ENCODE measurements at places on chromosomes 3 and 15.

GRCh38 chr3:177589911-177590381 lies 392.7 kb upstream of the TBL1XR1 start:
- no peak for DNase-seq

GRCh38 chr15:38726187-38726586 lies 161.6 kb upstream of the RASGRP1 start:
- DNase-seq: no peak

GRCh38 chr15:60376677-60377095 lies 21.1 kb downstream of the ANXA2 start:
- DNase-seq: no peak

GRCh38 chr3:190865419-190865818 lies 2.9 kb upstream of the GMNC start:
- DNase-seq: no peak

- DNase-seq: no peak
Measured at GRCh38 chr3:99999536-99999935, 114.8 kb downstream of the FILIP1L start.

GRCh38 chr3:133745981-133746711 lies at the start of gene TF:
Gene TF, plus strand, starts transcription at chr3:133746393. Its CDS starts 48 bp downstream, at chr3:133746441.
- no peak for DNase-seq

DNA sequence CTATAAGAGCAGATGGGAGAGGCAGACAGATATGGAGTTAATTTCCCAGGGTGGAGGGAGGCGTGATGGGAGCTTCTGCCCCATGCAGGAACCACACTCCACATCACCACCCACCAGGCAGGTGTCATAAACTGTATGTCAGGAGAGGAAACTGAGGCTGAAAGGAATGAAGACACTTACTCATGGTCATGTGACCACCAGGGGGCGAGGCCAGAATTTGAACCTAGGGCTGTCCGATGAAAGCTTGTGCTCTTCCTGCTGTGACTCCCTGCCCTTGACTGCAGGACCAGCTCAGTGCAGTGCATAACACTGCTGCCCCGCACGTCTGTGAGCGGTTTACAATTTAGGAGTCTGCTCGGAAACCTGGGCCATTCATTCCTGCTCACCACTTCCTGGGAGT lies 28.8 kb downstream of the NUP210 start:
- DNase-seq: no peak

GRCh38 chr3:119664370-119664769 lies 4.0 kb upstream of the POPDC2 start:
- DNase-seq: no peak

DNA sequence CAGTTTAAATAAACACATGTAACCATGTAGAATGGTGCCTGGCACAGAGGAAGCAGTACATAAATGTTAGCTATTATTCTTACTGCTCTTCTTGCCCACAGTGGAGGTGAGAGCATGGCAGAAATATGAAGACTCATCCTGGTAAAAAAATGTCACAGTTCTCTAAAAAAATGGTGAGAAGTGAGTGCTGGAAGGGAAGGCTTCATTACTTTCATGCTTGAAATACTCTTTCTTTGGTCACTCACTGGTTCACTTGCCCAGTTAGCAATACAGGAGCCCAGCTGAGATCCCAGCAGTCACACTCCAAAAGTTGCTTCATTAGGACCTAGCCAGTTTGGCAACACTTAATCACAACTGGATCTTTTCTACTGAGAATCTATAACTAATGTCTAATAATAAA lies 1017.2 kb downstream of the TUSC7 start:
- DNase-seq: no peak

DNA sequence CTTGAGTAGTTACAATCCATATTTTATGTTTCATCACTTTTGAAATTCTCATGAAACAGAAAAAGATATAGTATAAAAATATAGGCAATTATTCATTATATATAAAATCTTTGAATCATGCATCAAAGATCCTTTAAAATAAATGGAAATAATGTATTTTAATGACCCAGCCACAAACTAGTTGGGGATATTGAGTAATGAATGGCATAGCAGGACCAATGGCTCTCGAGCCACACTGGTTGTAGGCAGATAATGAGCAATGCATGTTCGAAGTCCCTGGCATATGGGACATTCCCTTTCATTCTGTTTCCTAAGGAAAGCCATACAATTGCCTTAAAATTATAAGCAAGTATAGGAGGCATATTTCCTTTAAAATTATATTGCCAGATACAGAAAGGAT lies 107.4 kb upstream of the IL12A start:
- no peak for DNase-seq

GRCh38 chr3:133958071-133958805 lies 62.6 kb upstream of the RAB6B start:
- DNase-seq: no peak

GRCh38 chr15:52337198-52337853 lies 41.7 kb upstream of the MYO5C start:
- no peak for DNase-seq

- DNase-seq: no peak
Measured at GRCh38 chr3:42151596-42152168, 60.5 kb downstream of the TRAK1 start.

DNA sequence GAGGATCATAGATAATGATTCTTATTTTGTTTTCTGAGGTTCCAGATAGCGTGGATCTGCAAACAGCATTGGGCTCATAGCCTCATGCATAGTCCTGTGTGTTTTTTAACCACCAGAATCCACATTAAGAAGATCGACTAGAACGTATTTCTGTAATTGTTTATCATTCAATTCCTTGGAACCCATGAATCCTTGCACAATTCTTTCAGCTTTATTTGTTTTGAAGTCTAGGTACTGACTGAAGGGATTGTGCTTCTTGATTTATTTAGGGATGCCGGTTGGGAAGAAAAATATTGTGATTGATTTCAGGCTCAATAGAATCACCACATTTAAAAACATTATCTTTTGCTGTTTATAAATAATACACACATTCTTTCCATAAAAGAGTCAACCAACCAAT lies 314.6 kb upstream of the ZNF717 start:
- DNase-seq: no peak

GRCh38 chr3:184189421-184189820 lies 3.4 kb downstream of the ABCF3 start:
- DNase-seq: no peak

GRCh38 chr15:67992834-67993233 lies 61.3 kb upstream of the PIAS1 start:
- no peak for DNase-seq

DNA sequence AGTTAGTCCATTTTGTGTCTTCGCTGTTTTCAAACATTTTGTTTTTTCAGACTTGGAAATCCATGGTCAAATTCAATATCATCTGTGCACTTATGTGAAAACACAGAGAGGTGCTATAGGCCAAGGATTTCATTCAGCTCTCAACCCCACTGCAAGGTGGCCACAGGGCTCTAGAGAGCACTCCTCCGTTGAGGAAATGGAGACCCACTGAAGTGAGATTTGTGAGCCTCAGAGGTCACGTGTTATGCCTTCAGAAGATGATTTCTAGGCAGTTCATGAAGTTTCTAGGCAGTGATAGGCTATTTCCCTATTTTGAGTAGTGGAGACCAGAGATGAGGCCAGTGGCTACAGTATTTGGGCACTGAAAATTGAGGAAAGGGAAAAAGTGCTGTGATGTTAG lies 88.2 kb downstream of the UNC13C start:
- no peak for DNase-seq

GRCh38 chr15:79208179-79208578 lies 74.3 kb upstream of the ANKRD34C start:
- no peak for DNase-seq

DNA sequence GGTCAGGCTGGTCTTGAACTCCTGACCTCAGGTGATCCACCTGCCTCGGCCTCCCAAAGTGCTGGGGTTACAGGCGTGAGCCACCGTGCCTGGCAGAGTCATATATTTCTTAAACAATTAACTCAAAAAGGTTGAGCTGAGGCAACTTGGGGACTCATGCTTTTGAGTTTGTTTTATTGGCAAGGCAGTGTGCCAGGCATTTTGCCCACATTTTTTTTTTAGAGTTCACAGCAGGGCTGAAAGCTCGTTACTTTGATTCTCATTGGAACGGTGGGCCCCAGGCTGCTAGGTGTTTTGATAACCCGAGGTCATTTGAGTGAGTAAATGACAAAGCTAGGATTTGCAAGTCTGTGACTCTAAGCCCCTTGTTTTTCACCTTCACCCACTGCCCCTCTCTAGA lies 76.2 kb downstream of the CCK start:
- DNase-seq: no peak

DNA sequence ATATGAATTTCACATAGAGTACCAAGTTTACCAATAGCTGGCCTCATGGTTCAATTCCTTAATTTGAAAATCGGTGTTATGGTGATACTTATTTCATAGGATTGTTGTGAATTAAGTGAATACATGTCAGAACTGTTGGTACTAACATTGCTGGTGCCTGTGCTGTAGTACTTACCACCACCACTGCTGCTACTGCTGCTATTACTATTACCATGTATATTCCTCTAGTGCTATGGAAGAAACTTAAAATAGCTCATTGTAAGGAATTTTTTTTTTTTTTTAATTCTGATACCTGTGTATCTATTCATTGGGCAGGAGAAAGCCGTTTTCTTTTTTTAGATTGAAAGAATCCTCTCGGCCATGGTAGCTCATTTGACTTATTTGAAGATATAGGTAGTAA lies 3.6 kb downstream of the FYTTD1 start:
- no peak for DNase-seq

DNA sequence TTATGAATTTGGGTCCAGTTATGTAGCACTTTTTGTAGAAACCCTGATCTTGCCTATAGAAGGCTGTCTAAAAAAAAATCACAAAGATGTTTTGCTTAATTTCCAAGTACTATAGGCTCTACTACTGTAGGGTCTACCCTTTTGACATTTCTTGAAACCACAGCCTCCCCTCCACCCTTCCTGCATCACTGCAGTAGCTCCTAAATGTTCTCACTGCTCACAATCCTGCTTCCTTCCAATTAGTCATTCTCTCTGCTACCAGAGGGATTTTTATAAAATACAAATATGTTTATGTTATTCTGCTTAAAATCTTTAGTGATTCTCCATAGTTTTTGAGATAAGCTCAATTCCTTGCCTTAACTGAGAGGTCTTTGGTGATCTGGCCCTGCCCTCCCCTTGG lies 114.0 kb downstream of the CYP19A1 start:
- no peak for DNase-seq

DNA sequence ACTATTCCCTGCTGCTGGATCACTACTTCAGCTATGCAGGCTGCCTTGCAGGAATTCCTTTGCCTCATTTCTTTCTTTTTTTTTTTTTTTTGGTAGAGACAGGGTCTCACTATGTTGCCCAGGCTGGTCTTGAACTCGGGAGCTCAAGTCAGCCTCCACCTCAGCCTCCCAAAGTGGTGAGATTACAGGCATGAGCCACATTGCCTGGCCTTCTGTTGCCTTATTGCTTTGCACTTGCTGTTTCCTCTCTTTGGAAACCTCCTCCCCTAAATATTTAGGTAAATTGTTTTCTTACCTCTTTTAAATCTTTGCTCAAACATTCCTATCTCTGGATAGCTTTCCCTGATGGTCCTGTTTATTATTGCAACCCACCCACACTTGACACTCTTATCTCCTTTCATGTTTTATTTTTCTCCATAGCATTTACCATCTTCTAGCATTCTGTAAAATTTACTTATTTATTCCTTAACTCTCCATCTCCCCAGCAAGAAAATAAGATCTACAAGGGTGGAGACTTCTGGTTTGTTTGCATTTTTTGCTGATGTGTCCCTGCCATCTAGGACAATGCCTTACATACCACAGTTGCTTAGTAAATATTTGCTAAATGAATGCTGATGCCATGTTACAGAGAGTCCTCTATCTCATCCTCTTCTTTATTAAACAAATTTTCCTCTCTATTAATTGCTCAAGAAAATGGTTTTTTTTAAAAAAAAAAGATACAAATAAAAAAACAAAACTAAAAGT lies 134.8 kb downstream of the P2RY1 start:
- no peak for DNase-seq

- no peak for DNase-seq
Measured at GRCh38 chr15:81304226-81304625, 19.7 kb downstream of the STARD5 start.

All from breast epithelium (tissue), 4 donors.